Left lung (tissue), 14 donors: ENCODE measurements at places on chromosomes 7 and 10. TPM values are rescaled to one million over a fixed set of nuclear protein-coding genes. Genes with fewer than 3 reads are reported as not detected.

Gene ZNF679
- polyA plus RNA-seq, result not detected

Gene ZNF485
- 5.2 TPM for polyA plus RNA-seq

Gene TRIM4
- polyA plus RNA-seq, result 35.3 TPM

- no peak for DNase-seq
Observed at GRCh38 chr7:41503438-41503837, 199.5 kb downstream of the INHBA start.

DNA sequence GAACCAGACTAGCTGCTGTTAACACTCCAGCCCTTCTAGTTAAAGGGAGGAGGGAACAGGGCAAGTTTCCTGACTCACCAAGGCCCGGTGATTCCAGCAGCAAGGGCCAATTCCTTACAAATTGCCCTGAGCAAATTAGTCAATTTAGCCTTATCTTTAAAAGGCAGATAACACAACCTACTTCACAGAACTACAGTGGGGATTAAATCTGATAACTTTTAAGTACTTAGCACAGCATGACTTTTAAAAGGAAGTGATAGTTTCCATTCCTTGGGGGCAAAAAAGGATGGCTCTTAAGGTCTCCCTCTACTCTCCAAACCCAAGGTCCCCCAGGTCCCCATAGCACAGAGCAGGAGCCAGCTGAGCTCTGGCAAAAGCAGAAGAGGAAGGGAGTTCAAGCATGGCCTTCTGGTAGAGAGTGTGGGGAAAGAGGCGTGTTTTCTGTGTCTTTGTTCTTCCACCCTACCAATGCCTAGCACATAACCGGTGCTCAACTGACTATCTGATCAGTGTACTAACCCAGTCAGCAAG, 4.0 kb downstream of the CDCA7L start:
- no peak for DNase-seq

GRCh38 chr7:121116396-121116795, 127.9 kb downstream of the CPED1 start:
- no peak for DNase-seq
